Choroid plexus epithelial cell (primary cell): ENCODE measurements at places on chromosomes 1 and 21.

DNA sequence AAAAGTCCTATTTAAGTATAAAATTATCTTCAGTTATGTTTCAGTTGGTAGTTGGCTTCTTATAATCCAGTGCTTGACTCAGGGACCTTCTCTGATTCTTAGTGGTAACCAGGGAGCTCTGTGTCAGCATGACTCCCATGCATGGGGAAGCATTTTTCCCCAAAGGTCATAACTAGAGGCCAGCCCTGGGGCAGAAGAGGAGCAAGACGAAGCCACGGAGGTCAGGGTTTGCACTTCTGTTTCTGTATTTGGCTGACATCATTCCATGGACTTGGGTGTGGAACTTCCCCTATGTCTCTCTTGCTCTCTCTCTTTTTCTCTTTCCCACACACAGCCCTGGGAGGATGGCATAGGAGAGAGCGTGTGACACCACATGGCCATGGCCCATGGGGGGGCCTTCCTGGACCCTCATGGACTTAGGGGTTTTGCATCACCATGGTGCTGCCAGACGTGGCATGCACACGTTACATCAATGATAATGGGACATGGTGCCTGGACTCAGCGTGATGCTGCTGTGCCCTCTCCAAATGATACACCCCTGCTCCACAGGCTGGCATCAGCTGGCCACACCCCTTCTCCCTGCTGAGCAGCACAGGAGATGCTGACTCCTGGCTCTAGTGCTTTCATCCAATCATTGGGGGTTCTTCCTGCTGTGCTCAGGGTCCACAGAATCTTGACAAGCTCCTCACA is 260.5 kb downstream of the KCNJ6 start:
- no peak for DNase-seq

GRCh38 chr1:22334860-22335550 is 116.6 kb upstream of the ZBTB40 start:
- DNase-seq, result no peak

GRCh38 chr21:37462087-37462861 is 95.7 kb downstream of the DYRK1A start:
- no peak for DNase-seq

DNA sequence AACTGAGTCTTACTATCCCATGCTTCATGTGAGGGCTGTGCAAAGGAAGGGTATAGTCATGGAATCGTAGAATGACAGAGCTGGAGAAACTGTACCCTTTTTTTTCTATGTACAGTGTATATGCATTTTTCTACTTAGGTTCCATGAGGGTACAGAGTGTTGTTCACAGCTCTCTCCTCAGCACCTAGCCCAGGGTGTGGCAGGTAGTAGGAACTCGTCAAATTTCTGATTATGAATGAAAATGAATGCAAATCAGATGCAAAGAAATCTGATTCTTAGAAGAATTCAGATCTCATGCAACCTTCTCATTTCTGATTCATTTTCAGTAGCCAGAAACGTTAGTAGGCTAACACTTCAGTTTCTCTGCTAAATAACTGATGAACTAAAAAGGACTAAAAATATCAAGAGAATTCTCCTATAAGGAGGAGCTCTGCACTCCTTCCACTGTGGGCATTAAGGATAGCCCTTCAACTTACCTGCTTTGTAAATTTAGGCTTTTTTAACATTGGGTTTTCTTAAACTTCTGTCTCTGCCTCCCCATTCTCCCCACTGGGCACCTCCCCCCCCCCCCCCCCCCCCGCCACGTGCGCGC is 18.0 kb upstream of the HHAT start:
- no peak for DNase-seq

DNA sequence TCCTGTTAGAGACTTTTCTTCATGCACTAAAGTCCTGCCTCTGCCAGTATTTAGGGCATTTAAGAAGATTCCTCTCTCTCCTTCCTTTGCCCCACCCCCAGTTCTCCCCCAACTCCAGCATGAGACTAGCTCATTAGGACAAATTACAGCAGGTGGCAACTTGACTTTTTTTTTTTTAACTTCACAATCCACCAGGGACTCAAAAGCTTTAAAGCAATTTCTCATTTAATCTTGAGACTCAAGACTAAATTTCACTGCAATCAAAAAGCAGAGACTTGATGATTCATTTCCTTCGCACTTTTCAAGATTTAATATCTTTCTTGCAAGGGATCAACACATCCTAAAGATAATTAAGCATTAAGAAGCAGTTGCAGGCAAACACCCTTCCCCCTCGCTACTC is 74.9 kb downstream of the WLS start:
- DNase-seq, result no peak

DNA sequence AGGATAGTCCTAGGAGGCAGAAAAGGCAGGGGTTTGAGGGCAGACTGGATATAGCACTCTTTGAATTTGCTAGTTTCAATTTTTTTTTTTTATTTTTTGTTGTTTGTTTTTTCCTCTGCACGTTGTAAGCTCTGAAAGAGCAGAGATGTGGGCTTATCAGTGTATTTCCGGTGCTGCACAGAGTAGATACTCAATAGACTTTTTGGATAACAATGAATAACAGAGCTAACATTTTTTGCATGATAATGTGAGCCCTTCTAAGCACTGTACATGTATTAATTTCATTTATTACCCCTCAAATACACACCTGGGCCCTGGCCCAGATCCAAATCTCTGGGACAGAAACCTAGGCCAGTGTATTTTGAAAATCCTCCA is 17.1 kb upstream of the PARP1 start:
- no peak for DNase-seq

DNA sequence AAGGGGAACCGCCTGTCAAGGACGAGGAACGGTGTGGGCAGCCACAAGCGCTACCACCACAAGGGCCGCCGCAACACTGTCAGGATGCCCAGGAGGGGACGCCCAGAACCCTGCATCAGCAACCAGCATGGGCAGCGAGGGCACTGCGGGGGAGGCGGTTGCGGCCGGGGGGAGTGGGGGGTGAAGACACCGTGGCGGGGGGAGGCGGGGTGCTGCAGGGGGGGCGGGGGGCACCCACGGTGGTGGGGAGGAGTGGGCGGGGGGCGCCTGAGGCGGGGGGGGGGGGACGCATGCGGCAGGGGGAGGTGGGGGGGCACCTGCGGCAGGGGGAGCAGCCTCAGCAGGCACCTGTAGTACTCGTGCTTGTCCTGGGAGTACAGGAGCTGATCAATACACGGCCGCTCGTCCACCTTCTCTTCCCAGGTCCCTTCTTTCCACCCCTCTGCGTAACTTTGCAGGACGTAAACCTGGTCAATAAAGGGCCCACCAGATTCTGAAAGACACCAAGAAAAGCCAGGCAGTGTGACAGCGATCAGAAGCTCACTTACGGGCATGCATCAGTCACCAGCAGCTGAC is 4.6 kb downstream of the POFUT2 start:
- DNase-seq, result no peak

DNA sequence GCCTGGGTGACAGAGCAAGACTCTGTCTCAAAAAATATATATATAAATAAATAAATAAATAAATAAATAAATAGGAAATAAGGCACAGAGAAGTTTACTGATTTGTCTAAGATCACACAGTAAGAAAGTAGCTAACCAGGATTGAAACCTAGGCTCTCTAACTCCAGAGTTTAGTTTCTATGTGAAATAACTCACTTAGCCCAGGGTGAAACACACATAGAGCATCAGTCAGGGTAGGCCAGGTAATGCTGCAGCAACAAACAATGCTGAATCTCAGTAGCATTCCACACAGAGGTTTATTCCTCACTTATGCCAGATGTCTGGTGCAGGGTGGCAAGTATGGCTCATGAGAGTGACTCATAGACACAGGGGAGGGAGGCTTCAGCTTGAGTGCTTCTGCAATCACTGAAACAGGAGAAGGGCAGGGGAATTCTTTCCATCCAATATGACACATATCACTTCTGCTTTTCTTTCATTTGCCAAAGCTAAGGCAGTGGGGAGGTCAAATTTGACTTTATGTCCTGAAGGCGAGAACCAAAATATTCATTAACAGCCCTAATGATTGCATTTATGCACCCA is 37.1 kb upstream of the KANK4 start:
- DNase-seq, result peak; percentile 84

GRCh38 chr1:168092566-168093355 is 44.0 kb downstream of the GPR161 start:
- peak; percentile 30 for DNase-seq

GRCh38 chr1:3457910-3458883 is 3.7 kb downstream of the ARHGEF16 start:
- no peak for DNase-seq

- DNase-seq, result no peak
Measured at GRCh38 chr1:211335522-211336157, 9.0 kb downstream of the TRAF5 start.

DNA sequence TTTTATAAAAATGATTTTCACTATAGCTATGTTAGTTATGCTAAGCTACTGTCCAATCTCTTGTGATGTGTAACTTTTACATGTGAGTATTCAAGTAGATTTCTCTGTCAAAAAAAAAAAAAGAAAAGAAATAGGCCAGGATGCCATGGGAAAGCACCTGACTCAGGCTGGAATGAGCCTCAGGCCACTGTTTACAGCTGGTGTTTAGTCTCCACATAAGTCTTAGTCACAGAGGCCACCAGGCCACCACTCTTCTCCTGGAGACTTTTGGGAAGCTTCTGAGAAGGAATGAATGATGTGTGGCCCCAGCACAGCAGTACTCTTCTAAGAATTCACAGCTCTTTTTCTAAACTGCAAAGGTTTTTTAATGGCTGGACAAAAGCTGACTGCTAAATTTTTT is 48.9 kb downstream of the CHML start:
- DNase-seq, result peak; percentile 54

DNA sequence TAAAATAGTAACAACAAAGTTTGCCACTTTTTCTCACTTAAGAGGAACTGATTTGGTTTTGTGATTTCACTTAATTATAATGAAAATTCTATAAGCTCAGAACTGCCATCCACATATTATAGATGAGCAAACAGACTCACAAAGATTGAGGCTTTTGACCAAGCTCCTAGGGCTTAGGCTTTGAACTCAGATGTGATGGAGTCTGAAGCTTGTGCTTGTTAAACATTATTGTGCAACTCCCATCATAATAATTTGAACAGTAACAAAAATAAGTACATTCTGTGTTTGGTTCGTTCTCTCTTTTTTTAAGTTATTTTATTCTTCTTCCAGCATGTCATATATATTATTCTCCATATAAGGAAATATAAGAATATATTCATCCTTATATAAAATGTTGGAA is 403.4 kb downstream of the PTPRC start:
- no peak for DNase-seq

GRCh38 chr1:33311706-33312412 is 9.0 kb downstream of the A3GALT2 start:
- DNase-seq, result no peak

GRCh38 chr1:212595229-212595628 is 13.3 kb upstream of the ATF3 start:
- no peak for DNase-seq

DNA sequence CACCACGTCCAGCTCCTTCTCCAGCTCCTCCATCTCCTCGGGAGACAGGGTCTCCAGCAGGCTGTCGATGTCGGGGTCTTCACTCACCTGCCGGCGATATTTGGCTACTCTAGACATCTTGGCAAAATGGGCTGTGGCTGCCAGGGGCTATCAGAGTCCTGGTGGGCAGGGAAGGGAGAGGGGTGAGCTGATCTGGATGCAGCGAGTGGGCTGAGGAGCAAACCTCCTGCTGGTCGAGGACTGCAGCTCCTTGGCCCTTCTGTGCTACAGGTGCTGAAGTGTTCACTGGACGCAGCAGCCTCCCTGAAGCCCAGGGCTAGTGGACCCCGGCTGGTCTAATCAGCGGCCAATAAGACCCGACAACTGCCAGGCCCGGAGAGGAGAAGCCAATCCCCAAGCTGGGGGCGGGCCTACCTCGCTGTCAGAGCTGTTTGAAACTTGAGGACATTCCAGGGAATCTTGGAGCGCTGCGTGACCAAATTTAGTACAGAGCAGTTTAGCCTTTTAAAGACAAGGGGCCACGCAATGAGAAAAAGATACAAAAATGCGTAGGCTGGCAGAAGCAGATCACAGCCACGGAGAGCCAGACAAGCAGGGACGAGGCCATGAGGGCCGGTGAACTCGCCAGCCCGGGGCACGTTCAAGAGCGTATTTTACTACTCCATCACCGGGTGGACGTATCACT is at the start of gene LMOD1:
TSS of gene LMOD1 (minus strand) at position 325 of the 685 bp plus-strand sequence. CDS start at position 117, 208 bp downstream.
- peak; percentile 93 for DNase-seq

- no peak for DNase-seq
Measured at GRCh38 chr1:192418552-192419285, 101.9 kb downstream of the RGS21 start.

- DNase-seq, result no peak
Measured at GRCh38 chr1:227073786-227074185, 133.7 kb downstream of the COQ8A start.

- no peak for DNase-seq
Measured at GRCh38 chr1:41900603-41901444, 17.9 kb downstream of the HIVEP3 start.

- DNase-seq, result no peak
Measured at GRCh38 chr1:178155481-178156255, 61.8 kb downstream of the RASAL2 start.

GRCh38 chr1:155776414-155776813 is 80.6 kb downstream of the GON4L start:
- peak; percentile 28 for DNase-seq

DNA sequence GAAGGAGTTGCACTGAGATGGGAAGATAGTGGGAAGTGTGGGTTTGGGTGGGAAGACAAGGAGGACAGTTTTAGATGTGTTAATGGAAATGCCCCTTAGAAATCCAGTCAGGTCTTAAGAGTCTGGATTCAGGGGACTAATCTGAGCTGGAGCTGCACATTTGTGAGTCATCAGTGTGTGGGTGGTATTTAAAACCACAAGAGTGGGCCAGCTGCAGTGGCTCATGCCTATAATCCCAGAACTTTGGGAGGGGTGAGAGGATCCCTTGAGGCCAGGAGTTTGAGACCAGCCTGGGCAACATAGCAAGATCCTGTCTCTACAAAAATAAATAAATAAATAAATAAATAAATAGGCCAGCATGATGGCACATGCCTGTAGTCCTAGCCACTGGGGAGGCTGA is 40.9 kb upstream of the SLC6A9 start:
- DNase-seq, result peak; percentile 89

DNA sequence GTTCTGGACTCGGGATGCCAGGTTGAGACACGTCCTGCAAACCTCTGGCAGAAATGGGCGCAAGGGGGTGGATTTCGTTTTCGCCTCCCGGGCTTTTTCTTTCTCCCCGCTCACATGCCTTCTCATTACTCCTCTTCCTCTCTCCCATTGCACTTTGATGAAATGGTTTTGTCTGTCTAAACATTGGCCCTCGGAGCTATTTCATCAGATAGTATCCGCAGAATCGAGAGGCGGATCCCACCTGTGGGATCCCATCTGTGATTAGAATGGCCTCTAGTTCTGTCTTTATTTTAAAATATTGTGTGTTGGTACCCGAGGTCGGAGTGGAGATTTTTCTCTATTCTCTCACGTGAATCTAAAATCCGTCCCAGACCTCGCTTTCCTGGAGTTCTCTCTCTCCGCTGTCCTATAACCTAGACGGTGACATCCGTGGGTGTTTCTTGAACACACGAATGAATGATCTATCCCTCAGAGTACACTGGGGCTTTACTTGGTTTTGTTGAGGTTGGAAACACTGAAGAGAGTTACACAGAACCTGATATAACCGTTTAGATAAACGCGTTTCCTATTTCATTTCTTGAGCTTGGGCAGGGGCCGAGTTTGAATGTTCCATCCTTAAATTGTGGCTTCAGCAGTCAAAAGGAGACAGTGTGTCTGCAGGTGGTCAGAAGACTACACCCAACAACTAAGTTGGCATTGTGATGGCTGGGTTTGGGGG is 2.0 kb downstream of the EDARADD start:
- DNase-seq, result no peak
